CD4-positive, alpha-beta T cell treated with Interleukin-1 beta for 1 hour (primary cell): ENCODE measurements at places on chromosomes 16 and 17.

- no peak for DNase-seq
Measured at GRCh38 chr17:49439673-49440571, 25.2 kb upstream of the PHB1 start.

- DNase-seq = no peak
Measured at GRCh38 chr16:73845238-73846006, 451.2 kb upstream of the PSMD7 start.

- DNase-seq = no peak
Measured at GRCh38 chr17:12459736-12460135, 206.0 kb upstream of the MYOCD start.

- no peak for DNase-seq
Measured at GRCh38 chr16:52787709-52788108, 240.8 kb upstream of the TOX3 start.

DNA sequence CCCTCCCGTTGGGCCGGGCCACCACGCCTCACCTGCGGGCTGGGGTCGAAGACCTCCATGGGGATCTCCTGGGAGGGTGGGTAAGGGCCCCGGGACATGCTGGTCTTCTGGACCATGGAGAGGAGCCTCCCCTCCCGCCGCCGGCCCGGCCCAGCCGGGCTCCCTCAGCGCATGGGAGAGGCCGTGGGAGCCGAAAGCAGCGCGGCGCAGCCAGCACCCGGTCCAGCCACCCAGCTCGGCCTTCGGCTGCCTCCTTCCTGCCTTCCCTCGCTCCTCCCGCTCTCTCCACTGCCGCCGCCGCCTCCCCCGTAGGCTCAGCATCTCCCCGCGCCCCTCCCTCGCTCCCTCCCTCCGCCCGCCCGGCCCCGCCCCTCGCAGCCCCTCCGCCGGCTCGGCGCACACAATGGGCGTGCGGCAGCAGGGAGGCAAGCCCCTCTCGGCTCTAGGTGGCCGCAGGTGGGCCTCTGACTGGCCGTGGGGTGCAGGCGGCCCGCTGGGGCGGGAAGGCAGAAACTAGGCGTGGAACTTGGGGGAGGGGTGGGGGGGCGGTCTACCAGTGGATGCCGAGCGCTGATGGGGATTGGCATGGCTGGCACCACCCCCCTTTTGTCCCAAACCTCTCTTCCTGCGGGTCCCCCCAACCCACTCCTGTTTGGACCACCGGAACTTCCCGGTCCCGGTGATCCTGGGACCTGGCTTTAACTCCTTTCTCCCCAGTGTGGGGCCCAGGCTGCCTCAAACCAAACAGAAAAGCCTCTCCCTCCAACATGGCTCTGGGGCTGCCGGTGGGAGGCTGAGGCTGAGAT lies at the start of gene CACNB1:
CACNB1 (minus strand) TSS at position 290 of the 806 bp plus-strand sequence; CDS start at position 116, 174 bp downstream.
- DNase-seq = peak; percentile 69
